ENCODE measurements at places on chromosomes 3 and 15.

GRCh38 chr3:81291586-81291985, 469.9 kb downstream of the GBE1 start:
- DNase-seq: no peak

DNA sequence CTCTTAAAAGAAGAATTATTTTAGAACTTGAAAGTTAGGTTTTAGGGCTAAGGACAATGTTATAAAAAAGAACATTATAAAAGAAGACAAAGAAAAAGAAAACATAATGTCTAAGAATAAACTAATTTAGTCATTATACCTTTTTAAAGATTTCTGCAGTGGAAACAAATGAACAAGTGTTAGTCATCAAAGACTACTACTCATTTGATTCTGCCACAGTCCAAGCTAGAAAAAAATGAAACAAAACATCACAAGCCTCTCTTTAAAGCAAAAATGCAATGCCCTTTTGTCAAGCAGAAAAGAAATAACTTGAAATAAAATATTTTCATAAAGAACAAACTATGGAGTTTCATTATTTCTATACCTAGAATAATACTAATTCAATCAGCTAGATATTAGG, 102.0 kb downstream of the TBC1D5 start:
- no peak for DNase-seq

DNA sequence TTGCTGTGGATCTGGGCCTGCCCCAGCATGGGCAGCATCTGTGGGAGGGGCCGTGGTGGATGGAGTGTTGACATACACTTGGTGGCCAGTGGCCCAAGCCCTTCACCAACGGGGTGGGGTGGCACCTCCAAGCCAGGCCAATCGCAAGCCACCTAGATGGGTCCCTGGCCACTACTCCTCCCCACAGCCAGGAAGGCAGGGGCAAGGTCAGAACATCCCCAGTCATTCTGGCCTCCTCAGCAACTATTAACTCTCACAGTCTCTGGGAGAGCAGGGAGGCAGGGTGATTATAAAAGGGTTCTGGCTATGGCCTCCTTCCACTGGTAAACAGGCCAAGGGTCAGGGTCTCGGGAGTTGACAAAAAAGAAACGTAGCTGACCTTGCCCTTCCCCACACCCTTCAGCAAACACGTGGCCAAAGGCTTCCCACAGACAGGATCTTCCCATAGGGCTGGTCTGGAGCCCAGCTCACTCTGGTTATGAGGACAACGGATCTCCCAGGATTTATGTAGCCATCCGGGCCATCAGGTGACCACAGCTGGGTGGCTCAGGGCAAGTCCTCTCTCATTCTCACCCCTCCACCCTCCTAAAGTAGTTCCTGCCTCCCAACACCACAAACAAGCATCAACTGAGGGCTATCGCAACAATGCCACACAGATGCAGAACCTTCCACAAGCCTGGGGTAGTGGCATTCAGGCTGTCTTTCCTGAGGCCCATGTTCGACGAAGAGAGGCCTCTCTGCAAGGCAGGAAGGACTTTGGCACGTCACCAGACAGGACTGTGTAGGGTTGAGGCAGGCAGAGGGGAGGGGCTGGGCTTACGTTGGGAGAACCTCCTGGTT, 18.9 kb downstream of the TLE3 start:
- DNase-seq: no peak

GRCh38 chr3:122973893-122974615, 53.5 kb downstream of the SEMA5B start:
- no peak for DNase-seq

GRCh38 chr3:32440611-32441350, 49.1 kb downstream of the CMTM7 start:
- no peak for DNase-seq

DNA sequence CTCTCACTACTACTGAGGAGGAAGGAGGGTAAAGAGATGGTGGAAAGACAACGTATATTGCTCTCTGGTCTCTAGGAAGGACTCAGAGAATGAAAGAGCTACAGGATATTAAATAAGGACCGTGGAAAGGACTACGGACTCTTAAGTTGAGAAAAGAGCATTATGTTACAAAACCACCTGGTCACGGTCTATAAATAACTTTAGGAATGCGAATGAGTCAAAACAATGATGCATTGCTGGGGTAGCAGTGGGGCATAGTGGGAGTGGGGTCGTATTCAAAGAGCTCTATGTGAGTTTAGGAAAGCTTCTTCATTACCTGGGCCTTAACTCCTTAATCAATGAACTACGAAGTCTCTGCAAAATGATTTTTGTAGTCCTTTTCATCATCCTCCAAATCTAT, 295.7 kb upstream of the SOX14 start:
- no peak for DNase-seq

Measured in NCI-H187 treated with DMSO at 0.1 percent for 48 hours (cell line).